Aorta (tissue), 5 donors: ENCODE measurements at places on chromosomes 4 and X. TPM values are rescaled to one million over a fixed set of nuclear protein-coding genes. Genes with fewer than 3 reads are reported as not detected.
A peak's percentile ranks its signal among the peaks of the same experiment; 100 is the strongest.

DNA sequence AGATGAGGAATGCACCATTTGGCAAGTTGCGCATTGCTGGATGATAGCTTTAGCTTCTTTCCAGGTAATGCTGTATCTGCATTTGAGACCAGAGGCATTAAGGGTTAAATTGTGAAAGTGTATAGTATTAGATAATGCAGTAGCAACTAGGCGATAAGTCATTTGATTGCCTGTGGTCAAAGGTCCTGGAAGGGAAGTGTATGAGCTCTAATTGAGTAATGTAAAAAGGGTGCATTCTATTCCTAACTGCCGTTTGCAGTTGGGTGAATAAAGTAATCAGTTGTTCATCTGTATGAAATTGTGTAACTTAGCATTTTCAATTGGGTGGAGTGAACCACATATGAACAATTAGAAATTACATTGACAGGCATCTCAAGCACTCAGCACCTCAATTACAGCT, 54.5 kb upstream of the WDR1 start:
- H3K36me3 ChIP-seq: no peaks in the 10 kb centered on the region
- no peaks in the 10 kb centered on the region for H3K27me3 ChIP-seq
- H3K4me3 ChIP-seq: no peak overlapping the region
- H3K27ac ChIP-seq: no peak overlapping the region
- peaks cover 3% of the 10 kb centered on the region for H3K4me1 ChIP-seq
- no peak for DNase-seq

GRCh38 chrX:40199704-40200103, 101.9 kb upstream of the BCOR start:
- H3K27me3 ChIP-seq: no peaks in the 10 kb centered on the region
- no peaks in the 10 kb centered on the region for H3K36me3 ChIP-seq
- peak; percentile 62 for DNase-seq
- H3K4me1 ChIP-seq: no peaks in the 10 kb centered on the region
- no peak overlapping the region for H3K27ac ChIP-seq

DNA sequence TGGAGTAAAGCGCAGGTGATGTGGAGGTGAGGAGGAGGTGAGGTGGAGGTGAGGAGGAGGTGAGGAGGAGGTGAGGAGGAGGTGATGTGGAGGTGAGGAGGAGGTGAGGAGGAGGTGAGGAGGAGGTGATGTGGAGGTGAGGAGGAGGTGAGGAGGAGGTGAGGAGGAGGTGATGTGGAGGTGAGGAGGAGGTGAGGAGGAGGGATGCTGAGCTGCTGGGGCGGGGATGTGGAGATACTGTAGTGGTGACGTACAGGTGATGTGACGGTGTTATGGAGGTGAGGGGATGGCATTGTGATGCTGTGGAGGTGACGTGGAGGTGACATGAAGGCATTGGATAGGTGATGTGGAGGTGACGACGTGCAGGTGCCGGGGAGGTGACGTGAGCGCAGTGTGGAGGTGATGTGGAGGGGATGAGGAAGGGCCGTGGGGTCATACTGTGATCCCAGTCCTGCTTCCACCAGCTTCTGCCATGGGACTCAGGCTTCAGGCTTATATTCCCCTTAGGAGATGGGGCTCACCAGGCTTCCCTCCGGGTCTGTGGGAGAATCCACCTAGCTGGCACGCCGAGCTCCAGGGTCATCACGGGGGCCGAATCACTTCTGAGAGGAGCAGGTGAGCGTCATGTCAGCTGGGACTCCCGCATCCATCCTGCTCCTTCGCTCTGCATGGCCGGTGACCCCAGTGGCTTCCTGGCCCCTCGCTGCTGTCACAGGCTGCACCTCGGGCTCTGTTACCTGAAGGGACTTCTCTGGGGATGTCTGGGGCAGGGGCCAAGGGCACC, 47.9 kb upstream of the GRPEL1 start:
- DNase-seq: no peak
- no peaks in the 10 kb centered on the region for H3K27me3 ChIP-seq
- H3K4me3 ChIP-seq: no peak overlapping the region
- H3K27ac ChIP-seq: no peak overlapping the region
- no peaks in the 10 kb centered on the region for H3K4me1 ChIP-seq

DNA sequence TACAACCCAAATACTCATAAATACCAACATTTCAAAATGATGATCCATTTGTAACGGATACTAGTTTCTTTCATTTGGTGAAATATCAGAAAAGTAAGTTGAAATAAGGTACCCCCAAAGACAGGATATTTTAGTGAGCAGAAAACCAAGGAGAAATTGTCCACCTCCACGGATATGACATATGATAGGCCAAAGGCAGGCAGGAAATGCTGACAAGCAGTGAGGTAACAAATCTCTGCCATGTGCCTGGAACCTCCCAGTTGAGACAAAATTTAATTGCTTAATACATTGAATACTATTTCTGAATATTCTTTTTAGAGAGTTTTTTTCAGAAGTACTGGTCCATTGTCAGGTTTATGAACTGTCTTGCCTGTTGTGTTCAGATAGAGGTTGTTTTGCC, 118.8 kb downstream of the GATB start:
- H3K27me3 ChIP-seq: no peaks in the 10 kb centered on the region
- no peak overlapping the region for H3K27ac ChIP-seq
- H3K36me3 ChIP-seq: peaks cover 1% of the 10 kb centered on the region
- DNase-seq: no peak

GRCh38 chr4:124173912-124174311, 538.6 kb downstream of the ANKRD50 start:
- no peak overlapping the region for H3K27ac ChIP-seq
- H3K36me3 ChIP-seq: no peaks in the 10 kb centered on the region
- DNase-seq: no peak
- H3K4me1 ChIP-seq: peaks cover 3% of the 10 kb centered on the region

DNA sequence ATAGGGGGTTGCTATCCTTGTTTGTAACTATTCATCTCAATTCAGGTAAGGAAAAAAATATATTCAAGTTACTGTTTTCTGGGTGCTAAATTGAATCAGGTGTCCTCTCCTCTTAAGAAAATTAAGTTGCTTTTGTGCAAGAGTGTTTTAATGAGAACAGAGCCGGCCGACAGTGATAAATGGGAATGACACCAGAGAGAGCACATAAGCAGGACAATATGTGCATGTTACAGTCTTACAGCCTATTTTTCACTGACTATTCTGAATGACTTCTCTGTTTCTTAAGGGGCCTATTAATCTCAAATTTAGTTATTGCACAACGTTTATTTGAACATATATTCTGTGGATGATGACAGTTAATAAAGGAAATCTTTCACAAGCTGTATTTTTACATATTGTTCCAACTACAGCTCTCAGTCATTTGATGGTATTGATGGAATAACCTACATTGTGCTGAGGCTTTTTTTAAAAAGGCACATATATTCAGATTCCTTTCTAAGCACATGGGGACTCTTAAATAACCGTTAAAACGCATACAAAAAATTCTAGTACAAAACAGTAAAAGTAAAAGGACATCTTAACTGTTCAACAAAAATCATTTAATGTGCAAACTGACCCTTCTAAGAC, 68.4 kb downstream of the SLC10A7 start:
- DNase-seq: no peak
- no peak overlapping the region for H3K27ac ChIP-seq
- H3K36me3 ChIP-seq: no peaks in the 10 kb centered on the region

- no peak overlapping the region for H3K27ac ChIP-seq
- H3K27me3 ChIP-seq: no peaks in the 10 kb centered on the region
- no peaks in the 10 kb centered on the region for H3K36me3 ChIP-seq
- no peak for DNase-seq
Observed at GRCh38 chrX:111823128-111823527, 52.9 kb upstream of the TRPC5OS start.

DNA sequence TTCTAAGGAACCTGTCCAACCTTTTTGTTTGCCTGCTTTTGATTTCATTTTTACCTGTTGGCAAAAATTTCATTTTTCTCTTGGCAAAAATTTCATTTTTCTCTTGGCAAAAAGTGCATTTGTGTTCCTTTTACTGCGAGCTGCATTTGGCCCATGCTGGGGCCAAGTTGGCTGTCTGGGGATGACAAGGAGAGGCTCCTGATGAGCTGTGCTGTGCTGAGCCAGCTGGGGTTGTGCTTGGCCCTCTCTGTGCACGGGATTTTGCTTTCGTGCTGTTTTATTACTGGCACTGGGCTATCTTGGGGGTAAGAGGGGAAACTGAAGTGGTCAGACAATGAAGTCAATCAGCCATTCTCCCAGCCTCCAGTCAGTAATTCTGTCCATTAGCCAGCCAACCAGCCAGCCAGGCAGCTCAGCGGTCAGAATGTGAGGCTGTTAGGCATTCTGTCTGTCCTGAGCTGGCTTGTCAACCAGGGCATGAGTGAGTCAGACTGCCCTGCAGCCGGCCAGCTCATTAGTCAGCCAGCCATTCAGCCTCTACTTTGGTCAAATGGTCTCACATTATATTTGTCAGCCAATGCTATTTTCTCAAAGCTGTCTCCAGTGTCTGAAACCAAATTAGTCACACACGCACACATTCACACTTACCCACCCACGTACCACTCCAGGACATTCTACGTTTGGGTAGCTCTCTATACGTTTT, 56.9 kb upstream of the PRPS1 start:
- no peak overlapping the region for H3K27ac ChIP-seq
- DNase-seq: no peak
- no peak overlapping the region for H3K4me3 ChIP-seq
- no peaks in the 10 kb centered on the region for H3K27me3 ChIP-seq

DNA sequence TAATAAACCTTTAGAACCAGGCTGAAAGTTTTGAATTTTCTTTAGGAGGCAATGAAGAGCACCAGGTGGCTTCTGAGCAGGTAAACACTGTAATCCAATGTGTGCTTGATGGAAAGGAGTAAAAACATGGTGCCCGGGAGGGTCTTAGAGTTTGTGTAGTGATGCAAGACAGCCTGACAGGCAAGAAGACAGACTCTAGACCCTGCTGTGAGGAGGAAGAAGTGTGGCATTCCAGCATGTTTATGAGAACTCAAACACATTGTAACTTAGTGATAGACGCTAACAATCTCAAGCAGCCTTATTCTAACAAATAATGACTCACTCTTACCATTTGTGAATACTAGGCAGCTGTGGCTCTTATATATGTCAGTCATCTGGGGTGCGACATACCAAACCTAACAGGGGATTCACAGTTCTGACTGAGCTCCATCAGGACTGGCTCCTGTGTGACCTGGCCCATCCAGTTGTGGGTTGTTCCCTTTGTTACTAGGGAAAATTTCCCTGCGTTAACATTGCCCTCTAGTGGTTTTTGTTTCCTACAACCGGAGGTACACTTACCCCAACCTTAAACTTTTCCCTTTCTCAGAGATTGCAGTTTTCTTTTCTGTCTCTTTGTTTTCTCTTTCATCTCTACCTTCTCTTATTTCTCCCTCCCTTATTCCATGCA, 53.8 kb downstream of the VSIG4 start:
- H3K4me1 ChIP-seq: no peaks in the 10 kb centered on the region
- H3K27me3 ChIP-seq: no peaks in the 10 kb centered on the region
- H3K27ac ChIP-seq: no peak overlapping the region
- no peak for DNase-seq
- no peaks in the 10 kb centered on the region for H3K36me3 ChIP-seq

GRCh38 chrX:139086246-139086645, 374.7 kb upstream of the FGF13 start:
- no peaks in the 10 kb centered on the region for H3K36me3 ChIP-seq
- no peak for DNase-seq
- H3K27ac ChIP-seq: no peak overlapping the region
- no peaks in the 10 kb centered on the region for H3K27me3 ChIP-seq
- no peak overlapping the region for H3K4me3 ChIP-seq
- no peaks in the 10 kb centered on the region for H3K4me1 ChIP-seq

DNA sequence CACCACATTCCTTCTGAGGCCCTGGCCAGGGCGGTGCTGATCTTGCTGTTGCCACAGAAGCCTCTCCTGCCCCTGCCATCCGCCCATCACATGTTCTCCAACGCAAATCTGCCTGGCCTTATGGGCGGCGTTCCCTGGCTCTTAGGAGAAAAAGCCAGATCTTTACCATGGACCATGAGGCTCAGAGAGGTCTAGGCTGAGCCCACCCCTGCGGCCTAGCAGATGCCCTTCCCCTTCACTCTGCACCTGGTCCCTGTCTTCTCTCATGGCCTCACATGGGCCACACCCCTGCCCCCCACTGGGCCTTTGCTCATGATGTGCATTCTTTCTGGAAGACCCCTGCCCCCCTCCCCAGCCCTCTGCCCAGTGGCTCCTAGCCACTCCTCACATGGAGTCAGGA, 78.5 kb downstream of the CRMP1 start:
- H3K27ac ChIP-seq: no peak overlapping the region
- H3K36me3 ChIP-seq: peaks cover 5% of the 10 kb centered on the region
- H3K27me3 ChIP-seq: no peaks in the 10 kb centered on the region

DNA sequence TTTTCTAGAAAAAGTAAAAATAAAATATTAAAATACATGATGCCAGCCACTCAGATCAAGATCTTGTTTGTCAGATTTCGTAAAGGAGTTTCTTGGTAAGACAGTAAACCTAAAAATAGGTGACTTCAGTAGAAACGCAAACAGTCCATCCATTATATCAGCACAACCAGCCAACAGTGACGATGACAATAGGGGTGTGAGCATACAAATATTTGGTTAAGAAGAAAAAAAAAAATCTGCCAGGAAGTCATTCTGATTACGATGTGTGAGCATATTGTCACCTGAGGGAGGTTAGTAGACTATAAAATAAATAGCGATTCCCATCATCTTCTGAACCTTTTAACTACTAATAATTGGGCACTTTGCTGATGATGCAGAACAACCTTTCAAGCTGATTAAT, 37.6 kb downstream of the SLC7A11 start:
- H3K27me3 ChIP-seq: no peaks in the 10 kb centered on the region
- no peaks in the 10 kb centered on the region for H3K4me1 ChIP-seq
- H3K4me3 ChIP-seq: no peak overlapping the region
- no peak overlapping the region for H3K27ac ChIP-seq

DNA sequence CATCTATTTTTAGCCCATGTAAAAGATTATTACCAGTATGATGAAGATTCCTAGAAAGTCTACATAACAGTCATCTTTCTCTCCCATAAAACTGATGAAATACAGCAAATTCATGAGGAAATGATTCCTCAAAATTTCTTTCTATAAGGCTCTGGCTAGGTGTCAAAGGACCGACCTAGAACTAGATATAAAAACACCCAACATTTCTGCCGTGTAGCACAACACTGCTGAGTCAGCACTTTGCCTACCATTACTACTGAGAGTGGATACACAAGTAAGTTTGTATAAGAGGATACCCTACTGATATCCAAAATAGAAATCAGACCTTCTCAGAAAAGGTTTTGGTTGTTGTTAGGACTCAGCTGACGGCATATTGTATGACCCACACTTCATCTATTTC, 24.7 kb downstream of the TMEM47 start:
- no peaks in the 10 kb centered on the region for H3K36me3 ChIP-seq
- H3K4me1 ChIP-seq: no peaks in the 10 kb centered on the region
- DNase-seq: no peak
- H3K4me3 ChIP-seq: no peak overlapping the region

PPP2R2C gene
- 0.65 TPM for total RNA-seq

TRMT10A gene
- total RNA-seq: 3.7 TPM

SPCS3 gene
- 124 TPM for total RNA-seq

ARX gene
- not detected for total RNA-seq

EGF gene
- 0.54 TPM for total RNA-seq

COL4A5 gene
- total RNA-seq: 48.0 TPM

NR0B1 gene
- total RNA-seq: not detected
